Adipocyte (in vitro differentiated cells): ENCODE measurements at places on chromosomes 3 and 15.

DNA sequence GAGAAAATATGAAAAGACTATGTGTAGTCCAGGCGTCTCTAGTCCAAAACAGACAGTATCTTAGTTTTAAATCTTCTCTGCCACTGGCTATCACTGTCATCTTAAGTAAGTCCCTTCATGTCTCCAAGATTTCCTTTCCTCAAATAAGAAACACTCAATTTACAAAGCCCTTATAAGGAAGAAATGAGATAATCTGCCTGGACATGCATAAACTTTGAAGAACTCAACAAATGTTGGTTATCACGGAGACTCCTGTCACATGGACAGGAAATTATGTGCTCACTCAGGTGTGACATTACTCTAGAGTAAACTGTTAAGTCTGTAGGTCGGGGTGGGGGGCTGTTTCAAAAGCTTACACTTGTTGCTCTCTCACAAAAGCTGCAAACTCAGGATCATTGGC, 91.9 kb downstream of the IMPG2 start:
- DNase-seq: no peak

GRCh38 chr3:32410367-32411246, 19.0 kb downstream of the CMTM7 start:
- DNase-seq: no peak

DNA sequence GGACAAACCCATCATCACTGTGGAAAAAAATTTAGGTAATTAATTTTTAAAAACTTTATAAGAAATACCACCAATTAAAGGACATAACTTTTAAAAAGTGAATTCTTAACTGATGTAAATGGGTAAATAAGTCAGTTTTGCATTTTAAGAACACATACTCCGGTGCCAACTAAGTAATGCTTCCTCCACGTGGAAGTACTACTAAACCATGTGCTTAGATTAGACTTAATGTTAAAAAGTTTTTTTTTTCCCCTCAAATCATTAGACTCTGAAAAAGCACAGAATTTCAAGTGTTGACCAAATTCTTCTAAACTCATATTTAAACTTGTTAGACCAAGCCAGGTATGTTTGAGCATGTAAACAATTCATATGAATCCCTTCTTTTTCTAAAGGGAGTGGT, 242.0 kb downstream of the NFKBIZ start:
- no peak for DNase-seq

- peak; percentile 50 for DNase-seq
Observed at GRCh38 chr3:54146506-54147239, 24.3 kb downstream of the CACNA2D3 start.

DNA sequence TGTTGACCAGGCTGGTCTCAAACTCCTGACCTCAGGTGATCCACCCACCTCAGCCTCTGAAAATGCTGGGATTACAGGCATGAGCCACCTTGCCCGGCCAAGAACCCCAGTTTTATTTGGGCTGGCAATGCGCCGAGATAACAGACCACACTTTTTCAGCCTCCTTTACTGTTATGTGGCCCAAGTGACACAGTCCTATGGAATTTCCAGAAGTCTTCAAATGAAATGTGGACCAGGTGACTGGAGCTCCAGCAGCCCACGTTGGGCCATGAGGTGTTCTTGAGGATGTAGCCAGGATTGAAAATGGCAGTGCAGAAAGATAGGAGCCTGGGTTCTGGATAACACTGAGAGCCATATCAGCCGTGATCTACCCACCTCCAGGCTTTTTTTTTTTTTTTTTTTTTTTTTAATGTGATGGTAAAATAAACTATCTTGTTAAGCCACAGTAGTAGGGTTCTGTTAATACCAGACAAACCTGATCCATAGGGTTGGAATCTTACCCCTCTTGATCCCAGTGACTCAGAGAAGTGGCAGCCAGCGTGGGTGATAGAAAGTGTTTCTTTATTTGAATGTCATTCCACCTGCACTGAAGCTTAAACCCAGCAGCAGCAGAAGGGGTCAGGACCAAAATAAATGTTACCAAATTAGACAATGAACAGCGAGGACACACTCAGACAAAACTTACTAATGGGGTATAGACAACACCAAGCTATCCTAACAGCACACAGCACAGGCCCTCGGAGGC, 55.6 kb downstream of the LHFPL4 start:
- DNase-seq: no peak
